Fibroblast of skin of right quadriceps (primary cell): ENCODE measurements at places on chromosomes 12 and 14.

- no peak for DNase-seq
These were observed 76.9 kb downstream of the ATF7IP start for GRCh38 chr12:14442221-14442881.

DNA sequence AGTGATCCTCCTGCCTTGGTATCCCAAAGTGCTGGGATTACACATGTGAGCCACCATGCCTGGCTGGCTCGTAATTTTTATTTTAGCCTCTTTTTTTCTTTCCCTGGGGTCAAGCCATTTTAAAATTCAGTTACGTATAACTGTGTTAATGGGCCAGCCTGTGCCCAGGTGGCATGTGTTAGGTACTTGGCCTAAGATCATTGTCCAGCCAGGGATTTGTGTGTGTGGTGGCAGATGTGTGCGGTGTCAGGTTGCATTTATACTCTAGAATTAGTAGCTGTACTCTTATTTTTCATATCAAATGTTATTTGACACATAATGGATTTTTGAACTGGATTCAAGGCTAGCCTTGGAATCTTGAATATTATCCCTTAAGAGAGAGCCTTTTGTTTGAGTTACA, 69.3 kb downstream of the FBXO34 start:
- no peak for DNase-seq

DNA sequence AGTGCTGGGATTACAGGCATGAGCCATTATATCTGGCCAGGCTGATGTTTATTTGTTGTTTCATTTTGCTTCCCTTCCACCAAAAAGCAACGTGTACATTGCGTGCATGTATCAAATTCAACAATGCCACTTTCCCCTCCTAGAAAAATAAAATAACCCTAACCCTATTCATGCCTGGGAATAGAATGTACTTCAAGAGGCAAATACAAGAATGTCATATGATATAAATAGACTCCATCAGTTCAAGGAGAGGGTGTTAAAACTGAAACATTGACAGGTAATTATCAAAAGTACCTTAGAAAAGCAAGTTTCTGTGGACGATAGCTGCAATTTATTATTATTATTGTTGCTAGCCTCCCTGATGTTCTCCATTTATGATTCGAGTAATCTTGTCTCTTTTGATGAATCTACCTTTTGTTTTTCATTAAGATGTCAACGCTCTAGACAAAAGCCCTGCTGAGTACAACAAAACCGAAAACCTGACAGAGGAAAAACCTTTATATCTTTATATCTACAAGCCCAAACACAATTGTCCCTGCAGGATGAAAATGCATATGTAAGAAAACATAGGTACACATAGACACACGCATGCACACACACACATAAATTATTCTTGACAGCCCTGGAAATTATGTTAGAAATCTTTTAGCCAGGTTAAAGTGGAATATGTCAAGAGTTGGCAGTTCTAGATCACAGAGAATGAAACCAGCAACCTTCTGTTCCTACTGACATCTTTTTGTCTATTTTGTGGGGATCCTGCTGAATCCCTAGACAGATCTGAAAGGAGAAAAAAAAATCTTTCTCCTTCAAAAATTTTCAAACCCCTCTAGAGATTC, 98.9 kb downstream of the BTG1 start:
- no peak for DNase-seq

GRCh38 chr12:42853370-42854140, 264.0 kb upstream of the PRICKLE1 start:
- no peak for DNase-seq

DNA sequence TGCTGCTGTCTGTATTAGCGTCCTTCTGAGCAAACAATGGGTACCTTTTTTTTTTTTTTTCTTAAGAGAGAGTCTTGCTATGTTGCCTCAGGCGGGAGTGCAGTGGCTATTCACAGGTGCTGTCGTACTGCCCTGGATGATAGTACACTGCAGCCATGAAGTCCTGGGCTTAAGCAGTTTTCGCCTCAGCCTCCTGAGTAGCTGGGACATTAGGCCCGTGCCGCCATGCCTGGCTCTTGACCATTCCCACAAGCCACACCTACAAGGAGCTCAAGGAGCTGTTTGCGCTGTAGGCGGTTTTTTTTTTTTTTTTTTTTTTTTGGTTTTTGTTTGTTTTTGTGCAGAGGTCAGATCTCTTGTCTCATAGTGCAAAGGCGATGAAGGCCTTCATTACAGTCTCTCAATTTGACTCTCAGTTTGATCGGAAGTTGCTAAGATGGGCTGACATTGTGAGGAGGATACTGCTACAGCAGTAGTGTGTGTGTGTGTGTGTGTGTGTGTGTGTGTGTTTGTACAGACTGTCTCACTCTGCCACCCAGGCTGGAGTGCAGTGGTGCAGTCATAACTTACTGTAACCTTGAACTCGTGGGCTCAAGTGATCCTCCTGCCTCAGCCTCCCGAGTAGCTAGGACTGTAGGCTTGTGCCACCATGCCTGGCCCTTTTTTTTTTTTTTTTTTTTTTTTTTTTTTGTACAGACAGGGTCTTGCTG, 34.2 kb downstream of the TRAF3 start:
- DNase-seq = no peak

DNA sequence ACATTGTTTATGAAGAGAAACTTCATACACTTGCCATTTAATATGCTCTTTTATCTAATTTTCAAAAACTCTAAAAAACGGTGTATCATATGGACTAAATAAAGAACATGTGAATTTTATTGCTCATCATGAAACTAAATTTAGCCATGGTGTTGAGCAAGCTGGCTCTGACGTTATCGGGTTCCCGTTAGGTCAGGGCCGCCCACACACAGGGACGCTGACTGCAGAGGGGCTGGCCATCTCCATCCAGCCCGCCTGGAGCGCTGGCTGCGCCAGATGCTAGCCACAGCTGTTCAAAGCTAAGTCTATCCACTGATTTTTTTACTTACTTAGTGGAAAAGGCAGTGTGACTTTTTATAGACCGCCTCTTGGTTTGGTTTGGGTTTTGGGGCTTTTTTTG, 36.5 kb upstream of the DYNC1H1 start:
- peak; percentile 93 for DNase-seq

- no peak for DNase-seq
These were observed 118.2 kb upstream of the TMCC3 start for GRCh38 chr12:94768398-94769046.

DNA sequence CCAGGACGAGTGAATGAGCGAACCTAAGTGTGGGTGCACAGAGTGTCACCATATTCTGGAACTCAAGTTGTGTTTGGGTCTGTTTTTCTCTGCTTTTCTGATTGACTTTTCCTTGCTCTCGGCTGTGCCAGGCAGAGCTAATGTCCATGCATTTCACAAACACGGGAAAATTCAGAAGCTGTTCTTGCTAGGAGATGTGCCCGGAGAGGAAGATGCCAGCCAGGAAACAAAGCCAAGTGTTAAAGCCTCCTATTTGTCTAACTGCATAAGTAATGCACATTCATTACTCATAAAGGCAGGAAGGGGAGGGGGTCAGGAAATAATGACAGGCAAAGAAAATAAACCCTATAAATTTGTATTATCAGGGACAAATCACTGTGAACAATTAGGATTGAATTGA, 250.4 kb upstream of the SFSWAP start:
- no peak for DNase-seq

- no peak for DNase-seq
These were observed 250.2 kb downstream of the DACT1 start for GRCh38 chr14:58887931-58888330.

- DNase-seq = no peak
These were observed 160.3 kb upstream of the ABCD2 start for GRCh38 chr12:39779768-39780340.

- DNase-seq = peak; percentile 75
These were observed 19.3 kb upstream of the CCER1 start for GRCh38 chr12:90974286-90974685.

DNA sequence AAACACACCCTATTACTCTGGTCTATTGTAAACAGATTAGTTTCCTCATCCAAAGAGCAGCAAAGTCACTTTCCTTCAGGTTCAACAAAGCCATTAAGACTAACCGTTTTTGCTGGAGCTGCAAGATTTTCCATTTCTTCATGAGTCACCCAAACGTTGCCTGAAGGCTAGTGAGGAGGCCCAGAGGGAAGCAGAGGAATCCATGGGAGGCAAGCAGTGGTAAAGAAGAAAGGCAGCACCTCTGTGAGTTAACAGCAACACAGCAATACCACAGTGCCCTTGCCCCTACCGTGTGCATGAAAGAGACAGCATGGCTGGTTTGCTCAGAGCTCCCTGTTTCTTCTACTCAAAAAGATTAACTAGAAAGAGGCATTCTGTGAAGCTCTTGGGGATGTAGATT, 206.3 kb downstream of the ACSS3 start:
- no peak for DNase-seq

- no peak for DNase-seq
These were observed 4.2 kb downstream of the ARHGAP9 start for GRCh38 chr12:57475271-57476161.

- no peak for DNase-seq
These were observed 70.8 kb downstream of the BTG1 start for GRCh38 chr12:92074889-92075288.

- peak; percentile 57 for DNase-seq
These were observed at the start of gene C14orf132 for GRCh38 chr14:96038920-96039632. C14orf132 (plus strand) TSS chr14:96039362; CDS start chr14:96039501, 139 bp downstream.

- DNase-seq = no peak
These were observed 4.9 kb downstream of the AQP5 start for GRCh38 chr12:49966511-49967041.

GRCh38 chr12:11171969-11172675, 1.1 kb downstream of the SMIM10L1 start:
- peak; percentile 8 for DNase-seq

GRCh38 chr14:20415782-20416206, 2.5 kb upstream of the TEP1 start:
- peak; percentile 55 for DNase-seq

DNA sequence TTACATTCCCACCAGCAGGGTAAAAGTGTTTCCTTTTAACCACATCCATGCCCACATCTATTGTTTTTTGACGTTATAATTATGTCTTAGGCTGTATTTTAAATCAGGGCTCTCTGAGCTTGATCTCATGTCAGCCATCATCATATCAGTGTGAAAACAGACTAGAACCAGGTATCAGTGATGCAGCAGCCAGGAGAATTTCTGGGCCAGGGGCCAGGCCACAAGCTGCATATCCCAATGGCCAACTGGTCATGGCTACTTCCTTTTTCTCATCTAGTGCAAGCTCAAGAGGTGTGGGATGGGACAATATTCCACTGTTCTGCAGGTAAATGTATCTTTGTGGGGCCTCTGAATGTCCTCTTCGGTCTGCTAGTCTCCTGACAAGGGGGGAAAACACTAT, 125.1 kb downstream of the CRADD start:
- DNase-seq = no peak

- no peak for DNase-seq
These were observed 31.1 kb upstream of the AMIGO2 start for GRCh38 chr12:47110718-47111391.

- no peak for DNase-seq
These were observed 63.3 kb downstream of the SUSD6 start for GRCh38 chr14:69674546-69675244.

- DNase-seq = no peak
These were observed 101.1 kb downstream of the FUT8 start for GRCh38 chr14:65513671-65514070.

- no peak for DNase-seq
These were observed 9.1 kb upstream of the FBLN5 start for GRCh38 chr14:91956616-91957015.

DNA sequence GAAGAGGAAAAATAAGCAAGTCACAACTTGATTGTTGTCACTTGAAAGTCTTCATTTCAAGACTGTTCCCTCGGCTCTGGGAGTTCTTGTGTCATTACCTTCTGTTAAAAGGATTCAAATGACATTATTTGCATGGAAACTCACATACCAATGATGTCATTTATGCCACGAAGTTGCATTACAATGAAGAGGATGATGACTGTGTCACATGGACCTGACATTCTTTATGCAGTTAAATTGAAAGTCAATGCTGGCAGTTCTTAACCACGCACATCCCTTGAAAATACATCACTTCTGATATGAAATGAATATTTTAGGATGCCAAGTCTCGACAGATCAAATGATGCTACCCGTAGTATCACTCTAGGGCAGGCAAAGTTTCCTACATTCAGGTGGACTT, 1069.5 kb downstream of the VRK1 start:
- peak; percentile 3 for DNase-seq

- DNase-seq = peak; percentile 87
These were observed 112.1 kb downstream of the DPF3 start for GRCh38 chr14:72781561-72782508.

DNA sequence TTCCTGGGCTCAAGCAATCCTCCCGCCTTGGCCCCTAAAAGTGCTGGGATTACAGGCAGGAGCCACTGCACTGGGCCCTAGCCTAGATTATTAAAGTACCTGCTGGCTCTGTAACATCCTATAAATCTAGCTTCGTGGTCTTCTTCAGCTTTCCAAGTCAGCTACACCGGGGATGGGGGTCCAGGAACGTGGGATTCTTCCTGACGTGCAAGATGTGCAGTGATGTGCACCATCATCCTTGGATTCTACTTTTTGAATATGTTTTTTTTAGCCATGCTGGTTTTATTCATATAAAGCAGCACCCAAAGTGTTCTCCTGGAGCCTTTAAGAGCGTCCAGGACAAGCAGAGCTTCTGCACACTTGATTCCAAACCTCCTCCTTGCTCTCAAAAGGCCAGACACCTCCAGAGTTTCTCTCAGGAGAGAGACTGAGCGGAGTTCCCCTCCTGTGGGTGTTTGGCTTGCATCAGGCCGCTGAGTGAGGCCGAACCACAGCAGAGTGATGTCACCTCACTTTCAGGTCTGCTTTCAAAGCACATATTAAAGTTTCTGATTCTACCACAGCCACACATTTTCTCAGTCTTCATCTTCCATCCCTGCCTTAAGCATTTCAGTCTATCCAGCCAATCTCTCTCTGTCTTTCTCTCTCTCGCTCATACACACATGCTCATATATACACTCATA, 33.4 kb downstream of the VCPKMT start:
- peak; percentile 16 for DNase-seq

GRCh38 chr12:132247718-132248452, 81.5 kb downstream of the GALNT9 start:
- no peak for DNase-seq

GRCh38 chr12:6363330-6364043, 11.9 kb downstream of the SCNN1A start:
- peak; percentile 53 for DNase-seq

DNA sequence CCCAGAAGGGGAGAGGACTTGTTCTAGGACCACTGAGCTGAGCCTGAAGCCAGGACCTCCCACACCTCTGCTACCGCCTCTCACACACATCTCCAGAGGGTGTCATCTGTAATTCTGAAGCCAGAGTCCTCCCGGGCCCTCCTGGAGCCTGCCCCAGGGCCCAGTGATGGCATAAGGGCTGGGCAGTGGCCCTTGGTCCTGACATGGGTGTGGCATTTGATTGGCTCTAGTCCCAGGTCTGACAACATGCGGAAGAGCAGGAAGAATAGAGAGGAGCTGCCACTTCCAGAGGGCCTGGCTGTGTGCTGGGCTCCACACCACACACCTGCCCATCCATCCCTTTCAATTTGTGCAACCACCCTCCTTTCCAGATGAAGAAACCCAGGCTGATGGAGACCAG, 144.3 kb upstream of the GSC start:
- DNase-seq = no peak

- no peak for DNase-seq
These were observed 102.9 kb downstream of the ADGRD1 start for GRCh38 chr12:131056626-131057025.

GRCh38 chr12:100249941-100250340, 16.9 kb downstream of the DEPDC4 start:
- DNase-seq = no peak
